ENCODE measurements at places on chromosomes 6 and 20.

DNA sequence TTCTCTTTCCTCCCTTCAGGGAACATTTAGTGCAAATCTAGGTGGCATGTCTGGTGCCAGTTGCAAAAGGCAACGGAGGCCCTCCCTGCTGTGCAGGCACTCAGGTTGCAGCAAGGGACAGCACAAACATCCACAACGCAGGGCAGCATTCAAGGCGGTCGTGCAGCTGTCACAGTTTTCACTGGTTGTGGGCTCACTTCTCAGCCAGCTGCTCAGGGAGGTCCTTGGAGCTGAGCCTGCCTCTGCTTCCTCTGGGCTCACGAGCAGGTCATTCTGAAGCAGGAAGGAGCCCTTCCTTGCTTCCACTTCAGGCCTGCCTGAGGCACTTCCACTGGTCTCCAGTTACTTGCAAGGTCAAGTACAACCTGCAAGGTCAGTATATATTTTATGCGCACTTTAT is 3.8 kb upstream of the NPEPL1 start:
- no peak for DNase-seq

GRCh38 chr6:79158856-79159516 is 75.5 kb downstream of the HMGN3 start:
- DNase-seq: no peak

- DNase-seq: no peak
Measured at GRCh38 chr6:156617376-156617775, 159.8 kb upstream of the ARID1B start.

GRCh38 chr6:140001005-140001404 is 626.6 kb upstream of the CITED2 start:
- no peak for DNase-seq

- no peak for DNase-seq
Measured at GRCh38 chr6:72941751-72942150, 283.5 kb downstream of the KHDC1L start.

GRCh38 chr6:105051941-105052471 is 95.1 kb downstream of the LIN28B start:
- no peak for DNase-seq

DNA sequence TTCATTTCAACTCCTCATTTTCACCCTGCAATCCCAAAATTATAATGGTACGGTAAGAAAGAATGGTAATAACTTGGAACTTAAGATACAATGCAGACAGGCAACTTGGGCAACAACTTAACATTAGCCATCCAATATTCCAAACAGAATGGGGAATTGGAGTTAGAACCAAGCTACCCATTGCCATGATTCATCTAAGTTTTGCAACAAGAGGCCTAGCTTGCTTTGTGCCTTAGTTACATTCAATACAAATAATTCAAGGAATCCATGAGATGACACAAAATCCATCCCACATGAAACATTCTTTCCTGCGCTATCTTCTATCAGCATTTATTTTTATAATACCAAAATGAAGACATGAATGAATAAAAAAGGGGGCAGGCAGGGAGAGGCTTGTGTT is 28.4 kb downstream of the DCDC2 start:
- no peak for DNase-seq

DNA sequence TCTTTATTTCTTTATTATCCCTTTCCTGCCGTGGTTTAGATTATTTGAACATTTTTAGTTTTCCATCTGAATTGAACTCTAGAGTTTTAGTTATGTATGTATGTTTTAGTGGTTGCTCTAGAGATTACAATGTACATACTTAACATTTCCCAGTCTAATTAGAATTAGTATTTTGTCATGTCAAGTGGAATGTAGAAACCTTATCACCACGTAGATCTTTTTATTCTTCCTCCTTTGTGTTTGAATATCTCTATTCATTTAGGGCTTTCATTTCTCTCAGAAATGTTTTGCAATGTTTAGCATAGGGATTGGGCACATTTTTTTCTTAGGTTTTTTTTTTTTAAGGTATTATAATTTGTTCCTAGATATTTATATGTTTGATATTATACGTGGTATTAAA is 73.1 kb upstream of the EZR start:
- DNase-seq: no peak

DNA sequence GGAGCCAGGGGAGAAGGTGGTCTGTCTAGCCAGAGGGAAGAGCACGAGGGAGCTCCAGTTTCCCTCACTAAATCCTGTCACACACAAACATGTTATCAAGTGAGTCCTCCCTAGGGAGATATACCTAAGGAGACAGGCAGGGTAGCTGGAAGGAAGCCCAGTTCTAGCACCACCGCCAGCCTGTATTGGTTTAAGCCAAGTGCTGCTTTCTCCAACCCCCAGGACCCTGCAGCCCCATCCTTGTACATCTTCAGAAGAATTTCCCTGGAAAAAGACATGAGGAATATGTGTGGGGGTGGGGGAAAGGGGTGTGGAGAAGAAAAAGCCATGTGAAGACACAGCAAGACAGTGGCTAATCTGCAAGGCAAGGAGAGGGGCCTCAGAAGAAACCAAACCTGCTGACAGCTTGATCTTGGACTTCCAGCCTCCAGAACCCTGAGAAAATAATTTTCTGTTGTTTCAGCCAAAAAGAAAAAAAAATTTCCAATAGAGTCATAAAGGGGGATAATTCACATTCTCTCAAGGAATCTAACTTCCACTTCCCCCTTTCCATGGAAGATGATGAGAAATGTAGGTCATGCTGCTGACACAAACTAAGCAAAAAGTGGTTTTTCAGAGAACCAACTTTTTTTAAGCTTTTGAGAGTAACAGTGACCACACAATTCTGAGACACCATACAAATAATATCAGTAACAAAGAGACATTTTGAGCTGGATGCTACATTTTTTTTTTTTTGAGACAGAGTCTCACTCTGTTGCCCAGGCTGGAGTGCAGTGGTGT is 103.2 kb upstream of the PRDM1 start:
- no peak for DNase-seq

- no peak for DNase-seq
Measured at GRCh38 chr6:17013701-17014100, 88.1 kb upstream of the STMND1 start.

- DNase-seq: no peak
Measured at GRCh38 chr6:81762132-81762531, 9.7 kb upstream of the TENT5A start.

DNA sequence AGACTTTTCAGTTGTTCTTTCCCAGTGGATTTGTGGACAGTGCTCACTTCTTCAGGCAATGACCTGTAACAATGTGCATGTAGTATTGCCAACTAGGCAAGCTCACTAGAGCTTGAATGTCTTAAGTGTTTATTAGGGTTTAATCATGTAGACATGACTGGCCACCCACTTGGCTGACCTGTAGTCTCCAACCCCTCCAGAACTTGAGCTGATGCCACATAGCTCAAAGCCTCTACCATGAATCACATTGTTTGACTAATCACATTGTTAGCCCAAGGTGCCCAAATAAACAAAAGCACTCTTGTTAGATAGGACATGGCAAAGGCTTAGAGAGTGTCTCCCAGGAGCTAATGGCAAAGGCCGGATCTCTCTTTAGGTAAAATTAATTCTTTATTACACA is 272.7 kb downstream of the GRIK2 start:
- no peak for DNase-seq

Measured in NCI-H146 (cell line).